ENCODE measurements at places on chromosomes 6 and 20.

DNA sequence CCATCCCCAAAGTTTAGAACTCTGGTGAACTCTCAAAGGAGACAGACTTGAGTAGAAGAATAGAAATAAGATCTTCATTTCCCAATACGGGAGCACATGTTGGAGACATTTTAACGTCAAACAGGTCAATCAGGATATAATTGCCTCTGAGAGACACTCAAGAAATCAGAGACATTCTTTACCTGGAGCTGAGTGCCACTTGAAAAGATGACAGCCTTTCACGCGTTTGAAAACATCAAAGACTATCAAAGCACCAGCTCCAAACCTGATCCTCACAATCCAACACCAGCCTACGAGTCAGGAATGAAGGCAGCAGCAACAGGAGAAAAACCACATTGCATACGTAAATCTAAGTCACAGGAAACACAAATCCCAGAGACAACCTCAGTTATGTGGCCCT is 571.5 kb upstream of the CDH4 start:
- DNase-seq = no peak

DNA sequence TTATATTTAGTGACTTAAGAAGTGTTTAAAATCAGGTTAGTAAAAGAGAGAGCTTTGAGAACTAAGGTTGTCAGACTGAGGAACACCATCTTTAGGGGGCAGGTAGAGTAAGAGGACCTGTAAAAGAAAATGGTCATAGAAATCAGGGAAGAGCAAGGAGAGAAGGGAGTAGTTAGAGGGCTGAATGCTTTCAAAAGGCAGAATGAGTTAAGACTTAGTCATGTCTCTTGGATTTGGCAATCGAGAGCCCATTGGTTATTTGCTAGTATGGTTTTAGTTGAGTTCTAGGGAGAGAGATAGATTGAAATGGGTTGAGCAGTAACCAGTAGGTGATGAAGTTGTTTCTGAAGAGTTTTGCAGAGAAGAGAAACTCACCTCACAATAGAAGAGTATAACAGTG is 51.1 kb downstream of the RALGAPB start:
- DNase-seq = no peak

DNA sequence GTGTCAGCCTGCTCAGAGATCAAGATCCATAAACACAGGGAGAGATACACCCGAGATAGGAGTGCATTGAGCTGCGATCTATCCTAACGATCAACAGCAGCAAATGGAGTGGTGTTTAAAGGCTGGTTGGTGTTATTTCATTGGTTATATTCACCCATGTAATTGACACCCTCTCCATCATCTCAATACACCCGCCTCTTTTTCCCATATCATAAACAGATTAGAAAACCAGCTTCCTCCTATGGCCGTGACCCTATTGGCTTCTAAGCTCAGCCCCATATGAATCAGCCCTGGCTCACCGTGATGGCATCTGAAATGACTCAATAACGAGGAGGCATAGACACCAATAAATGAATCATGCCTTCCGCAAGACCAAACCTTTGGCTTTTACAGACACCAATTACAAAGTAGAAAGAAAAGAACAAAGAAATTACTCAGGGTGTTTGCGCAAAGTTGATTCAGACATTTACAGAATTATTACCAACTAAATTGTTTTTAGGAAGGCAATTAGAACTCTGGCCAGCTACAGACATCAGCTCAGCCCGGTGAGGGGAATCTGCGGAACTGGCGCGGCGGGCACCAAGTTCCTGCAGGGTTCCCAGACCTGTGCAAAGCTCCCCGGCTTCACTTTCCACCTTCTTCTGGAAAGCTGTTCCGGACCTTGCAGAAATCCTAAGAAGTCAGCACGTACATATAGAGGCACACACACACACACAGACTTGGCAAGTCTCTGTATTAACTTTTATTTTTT is 11.5 kb downstream of the PMEPA1 start:
- peak; percentile 87 for DNase-seq

- DNase-seq = no peak
Observed at GRCh38 chr20:50388733-50389437, 121.3 kb upstream of the PTPN1 start.

GRCh38 chr6:26057899-26058298 is 29.3 kb upstream of the HFE start:
- no peak for DNase-seq

DNA sequence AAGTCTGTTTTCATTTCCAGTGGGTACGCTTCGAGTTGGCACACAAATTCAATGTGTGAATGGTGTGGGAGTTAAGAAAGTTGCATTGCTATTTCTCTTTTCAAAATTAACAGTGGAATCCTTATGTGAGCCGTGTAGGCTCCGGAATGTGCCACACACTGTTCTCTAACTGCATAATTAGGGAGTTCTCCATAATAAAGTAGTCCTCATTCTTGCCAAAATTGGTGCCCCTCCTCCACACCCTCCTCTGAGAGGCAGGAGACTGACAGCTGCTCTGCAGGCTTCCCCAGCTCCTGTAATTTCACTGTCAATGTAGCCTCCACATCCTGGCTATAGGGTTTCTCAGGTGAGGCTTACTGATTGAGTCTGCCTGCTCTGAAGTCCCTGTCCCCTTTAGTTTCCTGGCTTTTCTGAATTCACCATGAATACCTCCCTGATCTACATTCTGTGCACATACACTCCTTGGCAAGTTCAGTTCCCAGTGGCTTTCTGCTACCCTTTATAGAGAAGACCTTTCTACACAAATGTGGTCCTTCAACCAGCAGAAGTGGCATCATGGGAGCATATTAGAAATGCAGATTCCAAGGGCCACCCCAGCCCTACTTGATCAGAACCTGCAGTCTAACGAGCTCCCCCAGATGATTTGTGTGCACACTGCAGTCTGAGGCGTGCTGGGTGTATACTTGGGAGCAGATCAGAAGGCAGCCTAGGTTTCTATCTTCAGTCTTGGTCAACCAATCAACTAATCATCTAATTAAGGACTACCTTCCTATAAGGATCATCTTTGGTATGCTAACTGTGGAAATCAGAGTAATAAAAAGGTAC is 19.9 kb upstream of the CCN6 start:
- DNase-seq = no peak

GRCh38 chr6:22057962-22058361 is 238.9 kb downstream of the PRL start:
- DNase-seq = no peak

GRCh38 chr6:168217880-168218537 is 101.6 kb downstream of the DACT2 start:
- no peak for DNase-seq

GRCh38 chr6:96086745-96087144 is 71.0 kb downstream of the FUT9 start:
- DNase-seq = no peak

GRCh38 chr6:1605004-1605892 is 4.5 kb upstream of the FOXC1 start:
- DNase-seq = no peak

GRCh38 chr20:4225745-4226144 is 210.4 kb upstream of the RNF24 start:
- peak; percentile 27 for DNase-seq

GRCh38 chr6:62103186-62103859 is 182.7 kb downstream of the KHDRBS2 start:
- no peak for DNase-seq

GRCh38 chr6:145213614-145214013 is 521.7 kb downstream of the EPM2A start:
- DNase-seq = no peak

DNA sequence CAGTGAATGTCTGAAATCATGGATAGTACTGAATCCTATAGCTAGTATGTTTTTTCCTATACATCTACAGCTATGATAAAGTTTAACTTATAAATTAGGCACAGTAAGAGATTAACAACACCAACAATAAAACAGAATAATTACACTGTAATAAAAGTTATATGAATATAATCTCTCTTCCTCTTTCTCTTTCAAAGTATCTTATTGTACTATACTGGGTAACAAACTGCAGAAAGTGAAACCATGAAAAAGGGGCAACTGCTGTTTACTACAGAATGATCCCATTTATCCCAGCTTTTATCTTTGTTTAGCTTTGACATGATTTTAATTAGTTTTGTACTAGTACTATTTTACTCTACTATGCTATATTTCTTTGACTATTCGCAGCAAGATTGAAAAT is 25.8 kb downstream of the ESF1 start:
- no peak for DNase-seq

- DNase-seq = no peak
Observed at GRCh38 chr6:23890543-23891227, 235.3 kb upstream of the NRSN1 start.

GRCh38 chr6:15305496-15305895 is 59.6 kb downstream of the JARID2 start:
- no peak for DNase-seq

DNA sequence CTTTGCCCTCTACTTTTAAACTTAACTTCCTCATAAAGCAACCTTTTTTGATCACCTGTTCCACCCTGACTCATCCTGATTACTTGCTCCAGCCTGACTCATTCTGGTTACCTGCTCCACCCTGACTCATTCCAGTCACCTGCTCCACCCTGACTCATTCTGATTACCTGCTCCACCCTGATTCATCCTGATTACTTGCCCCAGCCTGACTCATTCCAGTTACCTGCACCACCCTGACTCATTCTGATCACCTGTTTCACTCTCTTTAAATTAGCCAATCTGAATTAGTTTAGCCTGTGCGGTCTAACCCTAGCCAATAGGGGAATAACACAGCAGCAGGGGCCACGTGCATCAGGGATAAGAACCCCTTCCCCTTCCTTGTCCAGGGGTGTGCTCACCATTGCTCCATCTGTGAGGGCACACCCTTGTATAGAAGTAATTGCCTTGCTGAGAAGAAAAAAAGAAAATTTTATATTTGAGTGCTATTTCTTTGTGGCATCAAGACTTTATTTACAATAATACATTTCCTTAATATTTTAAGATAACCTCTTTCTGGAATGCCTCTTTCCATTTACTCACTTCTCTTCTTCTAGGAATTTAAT is 17.9 kb downstream of the HLA-G start:
- DNase-seq = no peak

DNA sequence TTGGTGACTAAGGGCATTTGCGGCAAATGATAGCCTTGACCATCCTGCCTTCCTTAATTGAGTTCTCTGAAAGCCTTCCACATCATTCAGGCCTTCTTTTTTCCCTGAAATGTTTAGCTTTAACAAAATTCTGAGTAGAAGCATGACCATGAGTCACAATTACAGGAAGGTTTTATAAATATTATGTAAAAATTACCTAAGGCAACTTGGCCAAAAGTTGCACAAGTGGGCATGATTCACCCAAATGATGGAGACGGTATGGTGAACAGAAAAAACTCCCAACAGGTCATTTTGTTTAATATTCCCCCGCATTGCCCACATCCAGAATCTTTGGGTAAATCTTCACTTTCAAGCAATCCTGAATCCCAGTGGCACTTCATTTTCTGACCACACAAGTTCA is 37.0 kb downstream of the MC3R start:
- DNase-seq = peak; percentile 49

GRCh38 chr6:103379272-103379671 is 1480.4 kb downstream of the HACE1 start:
- DNase-seq = no peak

- DNase-seq = no peak
Observed at GRCh38 chr6:110654096-110654820, 161.0 kb downstream of the CDK19 start.

GRCh38 chr20:10501402-10501801 is 66.3 kb downstream of the SLX4IP start:
- no peak for DNase-seq

- DNase-seq = no peak
Observed at GRCh38 chr6:125293587-125293986, 8.2 kb downstream of the HDDC2 start.

DNA sequence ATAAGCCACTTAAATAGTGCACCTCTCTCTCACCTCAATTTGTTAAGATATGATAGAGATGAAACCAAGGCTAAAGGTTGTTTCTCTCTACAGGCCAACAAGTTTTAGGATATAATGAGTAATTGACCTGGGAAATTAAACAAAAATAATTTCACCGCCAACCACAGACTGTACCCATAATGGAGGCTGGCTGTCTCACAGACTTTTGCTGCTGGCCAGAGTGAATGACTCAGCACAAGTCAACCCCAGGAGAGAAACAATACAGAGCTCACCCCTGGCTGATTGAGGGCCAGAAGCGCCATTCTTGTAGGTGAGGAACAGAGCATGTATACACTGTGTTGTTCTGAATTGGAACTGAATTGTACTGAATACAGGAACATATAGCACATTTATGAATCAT is 99.9 kb downstream of the CAP2 start:
- peak; percentile 32 for DNase-seq

DNA sequence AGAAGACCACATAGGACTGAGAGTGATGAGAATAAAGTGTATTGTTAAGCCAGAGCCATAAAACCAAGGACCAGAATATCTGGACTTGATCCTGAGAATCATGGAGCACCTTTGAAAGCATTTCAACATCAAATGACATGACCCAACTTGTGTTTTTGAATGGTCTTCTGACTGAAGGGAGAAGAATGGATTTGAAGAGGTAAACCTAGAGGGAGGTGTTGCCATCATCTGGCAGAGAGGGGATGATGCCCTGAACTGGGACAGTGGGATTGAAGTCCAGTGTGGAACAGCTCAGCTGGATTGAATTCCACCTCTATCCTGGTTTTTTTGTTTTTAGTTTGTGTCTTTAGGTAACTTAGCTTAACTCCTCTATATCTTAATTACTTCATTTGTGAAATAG is 570.0 kb downstream of the TBC1D32 start:
- DNase-seq = no peak

GRCh38 chr6:162217058-162217457 is 510.5 kb downstream of the PRKN start:
- no peak for DNase-seq

GRCh38 chr6:35092362-35093117 is 48.6 kb downstream of the TCP11 start:
- DNase-seq = no peak

DNA sequence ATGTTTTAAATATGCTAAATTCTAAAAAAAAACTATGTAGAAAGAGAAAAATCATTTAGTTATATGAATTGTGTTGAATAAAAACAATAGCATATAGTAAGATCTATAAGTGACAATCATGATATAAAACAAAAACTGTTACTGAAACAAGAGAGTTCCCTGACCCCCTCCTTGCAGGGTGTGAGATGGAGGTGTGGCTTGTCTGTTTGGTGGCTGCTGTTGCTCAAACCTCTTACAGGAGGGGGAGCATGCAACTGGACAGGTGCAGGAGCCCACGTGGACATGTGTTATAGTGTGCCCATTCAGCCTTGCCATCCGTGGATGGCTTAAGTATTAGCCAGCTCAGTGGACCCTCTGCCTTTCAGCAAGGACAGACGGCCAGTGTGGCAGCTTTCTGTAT is 206.7 kb downstream of the MOXD1 start:
- no peak for DNase-seq

- no peak for DNase-seq
Observed at GRCh38 chr6:168794491-168794890, 353.5 kb downstream of the SMOC2 start.

DNA sequence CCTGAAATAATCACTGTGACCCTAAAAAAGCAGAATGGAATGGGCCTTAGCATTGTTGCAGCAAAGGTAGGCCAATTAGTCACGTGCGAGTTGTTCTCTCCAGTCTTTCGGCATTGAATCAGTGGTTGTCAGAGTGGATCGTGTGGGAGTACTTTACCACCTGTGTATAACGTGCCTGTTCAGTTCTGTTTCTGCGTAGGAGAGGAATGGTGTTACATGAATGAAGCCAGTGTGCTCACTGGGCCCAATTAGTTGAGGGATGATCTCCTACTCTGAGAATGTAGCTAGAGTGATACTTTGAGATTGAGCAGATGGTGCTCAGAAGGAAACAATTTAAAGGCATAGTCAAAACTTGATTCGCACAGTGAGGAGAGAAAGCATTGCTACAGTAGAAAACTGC is 72.4 kb upstream of the KIF25 start:
- DNase-seq = no peak

GRCh38 chr20:51995551-51995951 is 193.2 kb upstream of the SALL4 start:
- DNase-seq = no peak

All from adrenal gland (tissue), 19 donors.